Right atrium auricular region (tissue), 2 donors: ENCODE measurements at places on chromosomes 11 and 22. TPM values are rescaled to one million over a fixed set of nuclear protein-coding genes. Genes with fewer than 3 reads are reported as not detected.

- no peak overlapping the region for H3K4me3 ChIP-seq
- H3K27me3 ChIP-seq: no peaks in the 10 kb centered on the region
- no peaks in the 10 kb centered on the region for H3K36me3 ChIP-seq
- H3K4me1 ChIP-seq: no peaks in the 10 kb centered on the region
- DNase-seq: no peak
Observed at GRCh38 chr11:19422276-19422675, 181.5 kb upstream of the E2F8 start.

DNA sequence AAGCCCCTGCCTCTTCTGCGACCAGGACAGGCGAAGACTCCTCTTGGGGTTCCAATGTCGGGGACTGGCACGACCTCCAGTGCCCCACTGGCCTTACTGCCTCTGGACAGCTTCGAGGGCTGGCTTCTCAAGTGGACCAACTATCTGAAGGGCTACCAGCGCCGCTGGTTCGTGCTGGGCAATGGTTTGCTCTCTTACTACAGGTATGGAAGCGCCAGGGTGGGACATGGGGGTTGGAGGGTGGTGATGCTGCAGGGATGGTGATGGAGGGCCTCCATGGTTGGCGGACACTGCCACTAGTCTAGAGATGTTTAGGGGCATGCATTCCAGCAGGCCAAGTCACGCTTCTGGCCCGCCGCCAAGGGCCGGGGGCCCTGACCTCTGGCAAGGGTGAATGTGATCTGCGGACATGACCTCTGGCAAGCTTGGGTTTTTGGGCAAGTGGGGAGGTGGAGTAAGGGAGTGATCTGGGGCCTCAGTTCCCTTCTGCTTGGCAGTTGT, 727 bp downstream of the OSBP2 start:
- H3K27me3 ChIP-seq: no peaks in the 10 kb centered on the region
- peak overlapping the region; percentile 65 for H3K4me3 ChIP-seq
- H3K36me3 ChIP-seq: no peaks in the 10 kb centered on the region
- no peak overlapping the region for H3K27ac ChIP-seq
- no peak for DNase-seq
- H3K4me1 ChIP-seq: no peaks in the 10 kb centered on the region

- no peaks in the 10 kb centered on the region for H3K4me1 ChIP-seq
- H3K27ac ChIP-seq: no peak overlapping the region
- H3K36me3 ChIP-seq: no peaks in the 10 kb centered on the region
- no peak for DNase-seq
Observed at GRCh38 chr11:23192256-23192655, 332.0 kb upstream of the CCDC179 start.

DNA sequence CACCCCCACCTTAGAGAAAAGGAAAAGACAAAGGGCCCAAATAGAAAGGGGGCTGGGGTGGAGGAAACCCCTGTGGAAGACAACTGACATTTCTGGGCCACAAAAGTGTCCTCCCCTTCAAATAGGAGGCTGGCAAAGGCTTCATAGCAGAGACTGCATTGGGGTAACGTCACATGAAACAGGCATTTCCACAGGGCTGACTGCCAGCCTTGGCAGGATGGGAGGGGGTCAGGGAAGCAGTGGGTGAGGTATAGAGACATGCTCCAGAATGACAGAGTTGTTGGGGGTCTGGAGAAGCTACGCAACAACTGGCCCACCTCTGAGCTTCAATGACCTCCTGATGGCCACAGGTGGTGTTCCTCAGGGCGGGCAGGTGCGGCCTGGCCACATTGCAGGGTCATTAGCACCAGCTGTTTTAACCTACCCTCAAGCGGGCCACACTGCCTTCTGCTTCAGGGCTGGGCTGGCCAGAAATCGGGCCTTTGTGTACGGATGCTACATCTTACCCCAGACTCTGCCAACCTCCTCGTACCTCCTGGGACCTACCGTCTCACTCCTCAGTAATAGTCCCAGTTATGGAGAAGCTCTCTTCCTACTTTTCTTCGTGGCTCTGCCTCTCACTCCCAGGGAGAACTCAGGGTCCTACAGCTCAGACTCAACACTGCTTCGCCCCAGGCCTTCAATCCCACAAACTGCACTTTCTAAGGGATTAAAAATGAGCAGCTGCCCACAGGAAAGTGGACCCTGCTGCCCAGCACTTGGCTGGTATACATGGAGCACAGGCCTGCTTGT, 160.0 kb upstream of the NCAM1 start:
- H3K36me3 ChIP-seq: no peaks in the 10 kb centered on the region
- H3K4me3 ChIP-seq: no peak overlapping the region
- no peaks in the 10 kb centered on the region for H3K27me3 ChIP-seq
- no peak for DNase-seq

GRCh38 chr11:65474864-65475263, 24.0 kb upstream of the MALAT1 start:
- H3K4me3 ChIP-seq: no peak overlapping the region
- H3K36me3 ChIP-seq: no peaks in the 10 kb centered on the region
- peak overlapping the region; percentile 99 for H3K27ac ChIP-seq
- H3K27me3 ChIP-seq: no peaks in the 10 kb centered on the region
- no peak for DNase-seq

- DNase-seq: no peak
- H3K27ac ChIP-seq: no peak overlapping the region
- H3K4me1 ChIP-seq: no peaks in the 10 kb centered on the region
Observed at GRCh38 chr11:47340010-47340409, 12.5 kb downstream of the MYBPC3 start.

GRCh38 chr22:28142361-28142961, 223.4 kb upstream of the PITPNB start:
- no peak for DNase-seq
- H3K4me3 ChIP-seq: no peak overlapping the region
- H3K36me3 ChIP-seq: no peaks in the 10 kb centered on the region
- no peak overlapping the region for H3K27ac ChIP-seq

DNA sequence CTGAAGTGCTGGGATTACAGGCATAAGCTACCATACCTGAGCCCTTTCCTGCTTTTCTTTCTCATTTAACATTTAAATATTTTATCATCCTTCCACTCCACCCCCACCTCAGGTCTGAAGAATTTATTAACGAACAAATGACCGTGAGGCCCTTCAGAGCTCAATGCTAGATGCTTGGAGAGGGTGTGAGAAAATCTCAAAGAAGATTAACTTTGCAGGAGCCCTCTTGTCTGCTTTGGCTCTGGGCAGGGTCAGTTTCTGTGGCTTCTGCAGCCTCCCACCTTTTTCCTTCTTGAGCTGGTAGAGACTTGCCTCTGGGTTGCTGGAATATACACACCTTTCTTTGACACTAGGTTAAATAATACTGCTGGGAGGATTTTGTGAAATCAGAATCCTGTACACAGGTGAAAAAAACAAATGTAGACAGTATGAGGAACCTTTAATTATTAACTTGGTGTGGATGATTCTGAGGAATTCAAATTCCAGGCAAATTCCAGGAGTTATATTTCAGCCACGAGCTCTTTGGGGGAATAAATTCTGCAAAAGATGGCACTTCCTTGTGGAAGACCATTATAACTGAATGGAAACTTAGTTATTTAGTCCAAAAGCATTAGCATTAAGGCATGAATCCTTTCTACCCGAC, 3.4 kb upstream of the ZBTB44 start:
- H3K36me3 ChIP-seq: no peaks in the 10 kb centered on the region
- H3K4me1 ChIP-seq: no peaks in the 10 kb centered on the region
- H3K27me3 ChIP-seq: no peaks in the 10 kb centered on the region

- H3K27me3 ChIP-seq: no peaks in the 10 kb centered on the region
- no peak for DNase-seq
- H3K4me1 ChIP-seq: no peaks in the 10 kb centered on the region
- H3K4me3 ChIP-seq: no peak overlapping the region
- no peaks in the 10 kb centered on the region for H3K36me3 ChIP-seq
Observed at GRCh38 chr11:25625094-25625493, 706.8 kb upstream of the ANO3 start.

- DNase-seq: no peak
- H3K27me3 ChIP-seq: no peaks in the 10 kb centered on the region
- H3K4me1 ChIP-seq: peaks cover 11% of the 10 kb centered on the region
Observed at GRCh38 chr22:50032109-50032871, 19.7 kb upstream of the IL17REL start.

- no peaks in the 10 kb centered on the region for H3K4me1 ChIP-seq
- no peak overlapping the region for H3K27ac ChIP-seq
Observed at GRCh38 chr11:13290221-13290980, 12.8 kb downstream of the BMAL1 start.

DNA sequence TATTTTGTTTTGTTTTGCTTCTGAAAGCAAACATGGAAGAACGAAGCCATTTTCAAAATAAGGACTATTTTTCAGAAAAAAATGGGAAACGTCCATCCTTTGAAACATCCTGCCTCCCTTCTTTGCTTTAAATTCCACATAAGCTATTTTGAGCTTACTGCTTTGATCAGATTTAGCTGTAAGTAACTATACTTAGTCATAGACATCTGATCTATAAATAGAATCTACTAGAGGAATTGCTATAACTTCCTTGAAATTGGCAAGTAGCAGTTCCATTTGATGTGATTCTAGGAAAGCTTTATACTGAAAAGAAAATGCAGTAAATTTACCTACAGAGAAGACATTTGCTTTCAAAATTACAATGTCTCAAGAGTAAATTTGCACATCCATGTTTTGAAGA, 305.8 kb downstream of the TTC28 start:
- H3K27ac ChIP-seq: no peak overlapping the region
- H3K4me1 ChIP-seq: no peaks in the 10 kb centered on the region
- H3K36me3 ChIP-seq: no peaks in the 10 kb centered on the region

DNA sequence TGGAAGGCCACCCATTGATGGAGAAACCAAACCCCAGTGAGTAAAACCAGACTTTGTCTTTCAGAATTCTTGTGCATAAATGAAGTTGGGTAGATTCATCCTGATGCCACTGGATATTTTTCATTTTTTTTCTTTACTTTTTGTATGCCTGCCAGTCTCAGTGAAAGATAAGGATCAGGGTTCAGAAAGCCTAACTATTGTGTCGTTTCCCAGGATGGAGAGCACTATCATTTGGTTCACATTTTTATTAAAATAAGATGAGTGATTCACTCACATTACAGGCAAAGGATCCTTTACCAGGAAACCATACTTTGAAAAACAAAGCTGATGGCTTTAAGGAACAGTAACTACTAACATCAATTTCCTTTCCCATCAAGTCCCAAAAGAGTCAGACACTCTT, 52.0 kb downstream of the ARFGAP2 start:
- H3K4me3 ChIP-seq: no peak overlapping the region
- DNase-seq: no peak
- no peaks in the 10 kb centered on the region for H3K4me1 ChIP-seq
- no peaks in the 10 kb centered on the region for H3K27me3 ChIP-seq
- no peaks in the 10 kb centered on the region for H3K36me3 ChIP-seq
- H3K27ac ChIP-seq: no peak overlapping the region

DNA sequence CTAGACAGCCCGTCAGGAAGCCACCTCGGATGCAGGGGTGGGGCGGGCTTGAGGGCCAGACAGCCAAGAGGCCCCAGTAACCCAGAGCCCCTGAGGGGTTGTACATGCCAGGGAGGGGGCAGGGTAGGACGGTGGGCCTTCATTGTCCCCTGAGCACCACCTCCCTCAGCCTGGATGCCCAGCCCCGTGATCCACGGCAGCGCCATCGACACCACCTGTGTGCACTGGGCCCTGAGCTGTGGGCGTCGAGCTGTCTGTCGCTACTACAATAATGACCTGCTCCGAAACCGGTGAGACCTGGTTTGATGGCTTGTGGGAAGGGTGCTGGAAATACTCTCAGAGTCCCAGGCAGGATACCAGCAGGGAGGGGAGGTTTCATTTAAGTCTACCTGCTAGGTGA, 37.4 kb upstream of the TPBGL start:
- no peak for DNase-seq
- no peak overlapping the region for H3K4me3 ChIP-seq
- peaks cover 17% of the 10 kb centered on the region for H3K4me1 ChIP-seq
- H3K36me3 ChIP-seq: no peaks in the 10 kb centered on the region
- no peaks in the 10 kb centered on the region for H3K27me3 ChIP-seq
- no peak overlapping the region for H3K27ac ChIP-seq

- no peak overlapping the region for H3K27ac ChIP-seq
- H3K4me3 ChIP-seq: no peak overlapping the region
- no peaks in the 10 kb centered on the region for H3K27me3 ChIP-seq
- H3K4me1 ChIP-seq: no peaks in the 10 kb centered on the region
Observed at GRCh38 chr11:17066691-17067090, 10.8 kb downstream of the RPS13 start.

GRCh38 chr22:47676685-47677084, 914.2 kb downstream of the TBC1D22A start:
- peak; percentile 23 for DNase-seq
- no peak overlapping the region for H3K4me3 ChIP-seq
- no peak overlapping the region for H3K27ac ChIP-seq
- H3K27me3 ChIP-seq: no peaks in the 10 kb centered on the region
- no peaks in the 10 kb centered on the region for H3K4me1 ChIP-seq
- H3K36me3 ChIP-seq: no peaks in the 10 kb centered on the region

GRCh38 chr11:120715239-120715638, 203.7 kb downstream of the GRIK4 start:
- DNase-seq: no peak
- H3K27me3 ChIP-seq: no peaks in the 10 kb centered on the region
- H3K4me3 ChIP-seq: no peak overlapping the region
- no peaks in the 10 kb centered on the region for H3K36me3 ChIP-seq

- DNase-seq: no peak
- no peak overlapping the region for H3K27ac ChIP-seq
- no peaks in the 10 kb centered on the region for H3K36me3 ChIP-seq
Observed at GRCh38 chr11:102784380-102784779, 4.0 kb upstream of the MMP10 start.

DNA sequence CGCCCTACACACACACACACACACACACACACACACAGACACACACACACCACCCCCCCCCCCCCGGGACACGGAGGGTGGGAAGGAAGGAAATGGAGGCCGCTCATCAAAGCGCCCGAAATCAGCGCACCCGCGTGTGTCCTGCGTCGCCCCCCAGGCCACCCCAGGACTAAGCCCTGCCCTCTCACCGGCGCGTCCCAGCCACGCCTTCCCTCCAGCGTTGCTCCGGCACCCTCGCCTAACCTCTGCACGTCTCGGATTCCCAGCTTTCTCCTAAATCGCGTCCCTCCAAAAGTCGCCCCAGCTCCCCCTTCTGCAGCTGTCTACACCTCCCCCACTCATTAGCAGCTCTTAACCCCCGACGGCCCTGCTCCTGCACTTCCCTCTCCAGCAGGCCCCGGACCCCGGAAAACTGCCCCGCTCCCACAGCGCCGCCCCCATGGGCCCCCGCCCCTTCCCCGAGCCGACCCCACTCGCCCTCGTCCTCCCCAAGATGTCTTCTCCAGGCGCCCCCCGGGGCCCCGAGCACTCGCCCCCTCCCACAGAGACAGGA, 557 bp downstream of the PACSIN2 start:
- peak overlapping the region; percentile 90 for H3K4me3 ChIP-seq
- DNase-seq: no peak
- H3K36me3 ChIP-seq: no peaks in the 10 kb centered on the region
- H3K27me3 ChIP-seq: no peaks in the 10 kb centered on the region

ZNF195 gene
- 7.8 TPM for total RNA-seq

KBTBD3 gene
- total RNA-seq: 3.3 TPM

OR52E8 gene
- not detected for total RNA-seq

APOBEC3A gene
- not detected for total RNA-seq

SMC1B gene
- not detected for total RNA-seq

ADSL gene
- total RNA-seq: 41.8 TPM
